ENCODE measurements at places on chromosomes 6 and 20.

- DNase-seq, result peak; percentile 95
These were observed 25.1 kb downstream of the NEDD9 start for GRCh38 chr6:11207199-11207968.

DNA sequence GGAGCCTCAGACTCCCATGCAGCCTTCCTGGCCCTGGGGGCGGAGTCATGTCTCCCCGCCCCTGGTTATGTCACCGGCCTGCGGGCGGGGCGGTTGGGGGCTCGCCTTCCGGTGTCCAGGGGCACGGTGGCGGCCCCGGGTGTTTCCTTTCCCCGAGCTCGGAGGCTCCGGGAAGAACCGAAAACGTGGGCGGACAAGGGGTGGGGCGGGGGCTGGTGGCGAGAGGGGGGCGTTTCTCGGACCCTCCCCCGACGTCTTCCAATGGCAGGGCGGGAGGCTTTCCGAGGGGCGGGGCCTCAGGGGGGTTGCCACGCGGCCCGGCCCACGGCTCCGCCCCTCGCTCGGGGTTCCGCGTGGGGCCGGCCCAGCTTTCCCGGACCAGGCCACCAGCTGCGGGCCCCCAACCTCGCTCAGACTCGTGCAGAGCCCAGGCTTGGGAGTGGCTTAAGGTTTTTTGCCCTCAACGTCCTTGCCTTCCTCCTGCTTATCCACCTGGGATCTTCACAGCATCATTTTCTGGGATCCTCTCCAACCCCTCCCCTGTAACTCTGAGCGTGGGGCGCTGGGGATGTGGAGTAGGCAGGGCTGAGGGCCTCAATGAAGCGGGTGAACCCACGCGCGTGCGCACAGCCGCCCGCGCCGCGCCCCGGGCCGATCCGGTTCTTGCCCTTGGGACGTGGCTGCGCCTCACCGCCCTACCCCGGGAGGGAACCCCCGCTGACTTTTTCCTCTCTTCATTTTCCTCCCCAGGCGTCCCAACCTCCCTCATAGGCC is 2.1 kb upstream of the NRN1 start:
- no peak for DNase-seq

DNA sequence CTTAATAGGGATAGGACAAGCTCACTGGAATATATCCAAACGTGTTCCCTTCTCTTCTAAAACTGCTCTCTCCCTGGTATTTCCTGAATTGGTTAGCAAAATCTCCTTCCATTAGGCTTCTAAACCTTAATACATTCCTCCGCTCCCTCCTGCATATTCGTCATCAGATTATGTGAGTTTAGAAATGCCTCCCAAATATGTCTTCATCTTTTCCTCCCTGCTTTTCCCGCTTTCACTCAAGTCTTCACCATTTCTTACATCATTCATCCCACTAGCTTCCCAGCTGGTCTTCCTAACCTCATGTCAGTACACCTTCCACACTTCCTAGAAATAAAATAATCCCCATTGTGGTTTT is 26.9 kb downstream of the SLC22A16 start:
- peak; percentile 48 for DNase-seq

DNA sequence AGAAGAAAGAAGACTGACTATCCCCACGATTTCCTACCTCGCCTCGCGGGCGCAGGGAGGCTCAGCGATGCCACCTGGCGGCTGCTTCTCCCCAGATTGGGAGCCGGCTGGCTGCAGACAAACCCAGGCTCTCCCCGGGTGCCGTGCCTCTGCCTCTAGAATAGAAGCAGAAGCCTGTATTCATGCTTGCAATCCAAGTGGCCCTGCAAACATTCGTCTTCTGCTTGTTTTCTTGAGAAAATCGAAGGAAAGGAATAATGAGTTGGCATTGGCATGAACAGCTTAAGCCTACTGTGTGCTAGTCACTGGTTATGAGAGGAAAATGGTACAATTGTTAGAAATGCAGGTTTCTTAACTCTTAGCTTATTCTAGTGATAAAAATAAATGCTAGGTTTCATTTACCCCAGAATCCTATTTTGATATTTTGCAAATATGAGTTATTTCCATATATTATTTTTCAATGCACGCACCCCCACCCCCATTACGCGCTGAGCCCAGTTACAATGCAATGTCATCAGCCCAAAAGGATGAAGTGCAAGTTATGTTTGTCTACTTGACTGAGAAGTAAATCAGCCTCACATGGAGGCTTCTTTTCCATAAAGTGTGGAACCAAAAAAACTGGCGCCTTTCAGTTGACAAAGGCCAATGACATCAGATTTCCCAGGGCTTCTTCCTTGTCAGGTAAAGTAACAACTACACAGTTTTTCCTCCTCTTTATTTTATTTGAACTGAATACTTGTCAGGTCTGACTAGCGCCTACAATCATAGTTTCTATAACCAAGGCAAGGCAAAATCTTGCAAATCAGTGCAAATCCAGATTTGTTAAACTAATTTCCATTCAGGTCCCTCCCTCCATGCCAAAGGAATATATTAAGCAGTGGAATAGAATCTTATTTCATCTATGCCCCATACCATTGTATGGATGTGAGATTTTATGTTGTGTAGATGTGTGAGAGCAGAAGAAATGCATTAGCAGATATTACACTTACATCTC is 3.9 kb upstream of the SOX4 start:
- peak; percentile 74 for DNase-seq

GRCh38 chr6:4313044-4313686 is 177.8 kb upstream of the ECI2 start:
- peak; percentile 96 for DNase-seq

All from amniotic epithelial cell (primary cell).